ENCODE measurements at places on chromosomes 4 and X. TPM values are rescaled to one million over a fixed set of nuclear protein-coding genes. Genes with fewer than 3 reads are reported as not detected.

GABRQ gene
- 0.06 TPM for total RNA-seq

PDE5A gene
- total RNA-seq: 0.17 TPM

ADH1B gene
- total RNA-seq: not detected

TNIP3 gene
- total RNA-seq: 1.1 TPM

GNRHR gene
- total RNA-seq: not detected

DCAF16 gene
- 30.2 TPM for total RNA-seq

SLITRK4 gene
- total RNA-seq: 95.2 TPM

KLKB1 gene
- total RNA-seq: 0.15 TPM

FAM9C gene
- not detected for total RNA-seq

OTC gene
- total RNA-seq: not detected

CLGN gene
- total RNA-seq: 69.0 TPM

VCX3B gene
- not detected for total RNA-seq

HSFX3 gene
- not detected for total RNA-seq

CTAG1A gene
- total RNA-seq: not detected

UGT2B15 gene
- total RNA-seq: not detected

APOO gene
- total RNA-seq: 40.5 TPM

CHST7 gene
- total RNA-seq: 6.9 TPM

HTR2C gene
- not detected for total RNA-seq
